ENCODE measurements at places on chromosomes 5 and 9.

GRCh38 chr5:135134691-135135381 lies 100.8 kb upstream of the PITX1 start:
- no peak for DNase-seq

GRCh38 chr9:7265181-7265580 lies 507.4 kb downstream of the KDM4C start:
- no peak for DNase-seq

GRCh38 chr5:173833196-173833985 lies 54.8 kb upstream of the CPEB4 start:
- no peak for DNase-seq

DNA sequence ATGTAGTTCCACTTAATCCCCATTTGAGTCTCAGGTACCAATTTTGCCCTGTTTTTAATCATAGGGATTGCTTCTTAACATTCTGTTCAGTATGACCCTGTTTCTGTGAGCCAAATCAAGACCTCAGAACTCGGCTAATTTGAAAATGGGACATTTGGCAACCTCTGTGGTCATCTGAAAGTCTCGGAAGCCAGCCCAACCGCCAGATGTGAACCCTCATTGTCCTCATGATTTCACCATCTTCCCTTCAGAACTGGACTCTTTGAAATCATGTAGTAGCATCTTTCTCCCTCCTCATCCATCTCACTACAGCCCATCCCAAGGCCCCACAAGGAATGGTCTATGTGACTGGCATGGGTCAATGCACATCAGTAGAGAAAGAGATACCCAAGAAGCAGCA lies 88.9 kb downstream of the S1PR3 start:
- no peak for DNase-seq

DNA sequence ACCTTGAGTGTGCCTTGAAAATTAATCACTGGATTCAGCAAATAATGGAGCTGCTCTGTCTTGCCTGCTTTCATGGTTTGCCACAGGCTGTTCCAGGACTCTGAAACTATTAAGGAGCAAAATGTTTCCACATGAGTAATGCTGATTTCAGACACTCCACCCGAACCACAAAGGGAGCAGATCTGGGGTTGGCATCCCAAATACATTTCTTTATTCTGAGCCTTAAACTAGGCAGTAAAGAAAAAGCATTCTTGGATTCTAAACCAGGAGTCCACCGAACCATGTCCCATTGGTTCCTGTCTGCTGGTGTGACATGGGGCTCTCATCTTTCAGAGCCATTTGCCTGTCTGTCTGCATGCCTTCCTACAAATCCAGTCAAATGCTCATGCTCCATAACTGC lies 10.1 kb upstream of the C1QTNF3 start:
- no peak for DNase-seq

- DNase-seq = peak; percentile 42
Measured at GRCh38 chr9:4604678-4605095, 57.4 kb upstream of the PLPP6 start.

- no peak for DNase-seq
Measured at GRCh38 chr9:136857166-136857565, 5.0 kb downstream of the MAMDC4 start.

- DNase-seq = no peak
Measured at GRCh38 chr5:11801061-11801460, 103.2 kb downstream of the CTNND2 start.

GRCh38 chr5:142472306-142472951 lies 147.6 kb upstream of the SPRY4 start:
- no peak for DNase-seq

- no peak for DNase-seq
Measured at GRCh38 chr9:112404508-112404932, 24.6 kb downstream of the HSDL2 start.

DNA sequence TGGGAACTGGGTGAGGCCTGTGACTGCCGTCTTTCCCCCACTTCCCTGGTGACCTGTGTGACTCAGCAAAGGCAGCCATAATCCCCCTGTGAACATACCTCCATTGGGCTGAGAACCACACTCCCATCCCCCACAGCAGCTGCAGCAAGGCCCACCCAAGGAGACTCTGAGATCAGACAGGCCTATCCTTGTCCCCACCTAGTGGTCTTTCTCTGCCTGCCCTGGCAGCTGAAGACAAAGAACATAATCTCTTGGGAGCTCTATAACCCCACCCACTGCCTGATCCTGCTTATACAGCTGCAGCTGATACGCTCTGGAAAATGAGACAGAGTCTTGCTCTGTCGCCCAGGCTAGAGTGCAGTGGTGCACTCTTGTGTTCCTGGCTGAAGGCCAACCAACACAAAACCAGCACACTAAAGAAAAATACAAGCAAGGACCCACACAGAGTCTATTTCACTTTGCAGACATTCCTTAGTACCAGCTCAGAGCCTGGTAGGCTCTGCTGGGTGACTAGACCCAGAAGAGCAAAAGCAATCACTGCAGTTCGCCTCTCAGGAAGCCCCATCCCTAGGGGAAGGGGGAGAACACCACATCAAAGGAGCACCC lies 106.7 kb downstream of the MCTP1 start:
- DNase-seq = no peak

- DNase-seq = no peak
Measured at GRCh38 chr5:1441166-1441865, 3.9 kb downstream of the SLC6A3 start.

DNA sequence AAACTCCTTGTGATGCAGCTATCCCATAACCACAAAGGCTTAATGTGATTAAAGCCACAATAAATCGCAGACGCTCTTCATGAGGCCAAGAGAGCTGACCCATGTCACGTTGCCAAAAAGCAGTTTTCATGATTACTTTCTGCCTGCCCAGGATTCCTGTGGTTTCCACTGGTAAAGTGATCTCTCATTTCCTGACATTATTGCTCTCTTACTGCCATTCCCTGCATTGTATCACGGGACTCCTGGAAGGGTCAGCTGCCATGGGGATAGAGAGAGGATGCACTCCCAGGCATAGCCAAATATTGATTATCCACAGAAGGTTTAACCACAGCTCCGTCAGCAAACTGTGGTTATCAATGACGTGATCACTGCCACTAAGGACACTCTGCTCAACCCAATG lies 103.8 kb upstream of the SLC1A3 start:
- no peak for DNase-seq

DNA sequence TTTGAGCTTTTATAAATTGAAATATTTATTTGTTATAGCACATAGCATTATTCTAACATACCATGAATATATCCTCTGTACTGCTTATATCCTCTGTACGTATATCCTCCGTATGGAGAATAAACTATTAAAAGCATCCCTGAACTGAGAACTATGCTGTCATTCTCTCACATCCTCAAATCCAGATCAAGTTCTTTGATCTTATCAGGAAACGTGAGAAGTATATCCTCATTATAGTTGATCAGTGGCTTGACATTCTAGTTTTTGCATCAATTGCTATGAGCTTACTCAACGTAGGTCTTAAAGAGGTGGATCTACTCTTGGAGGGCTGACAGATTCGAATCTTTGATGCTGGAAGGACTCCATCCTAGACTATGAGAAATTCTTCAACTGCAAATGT lies 37.4 kb downstream of the IL7R start:
- DNase-seq = no peak

- no peak for DNase-seq
Measured at GRCh38 chr9:29625292-29625731, 2052.0 kb upstream of the C9orf72 start.

DNA sequence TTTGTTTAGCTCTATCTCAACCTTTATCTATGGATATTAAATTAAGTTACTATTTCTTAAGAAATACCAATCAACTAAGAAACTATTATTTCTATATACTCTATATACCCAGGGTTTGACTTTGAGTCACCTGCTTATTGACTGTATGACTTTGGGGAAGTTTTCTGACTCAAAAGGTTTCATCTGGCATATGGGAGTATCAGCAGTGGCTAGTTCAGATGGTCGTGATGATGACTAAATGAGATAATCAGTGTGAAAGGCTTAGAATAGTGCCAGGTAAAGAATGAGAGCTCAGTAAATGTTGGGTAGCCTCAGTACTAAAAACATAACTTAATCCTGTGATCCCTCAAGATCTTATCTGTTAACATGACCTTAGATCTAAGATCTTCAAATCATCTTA lies 179.7 kb upstream of the ISL1 start:
- DNase-seq = no peak

- DNase-seq = no peak
Measured at GRCh38 chr9:115921301-115921700, 232.3 kb upstream of the PAPPA start.

GRCh38 chr5:150124111-150124557 lies 31.5 kb downstream of the PDGFRB start:
- no peak for DNase-seq

DNA sequence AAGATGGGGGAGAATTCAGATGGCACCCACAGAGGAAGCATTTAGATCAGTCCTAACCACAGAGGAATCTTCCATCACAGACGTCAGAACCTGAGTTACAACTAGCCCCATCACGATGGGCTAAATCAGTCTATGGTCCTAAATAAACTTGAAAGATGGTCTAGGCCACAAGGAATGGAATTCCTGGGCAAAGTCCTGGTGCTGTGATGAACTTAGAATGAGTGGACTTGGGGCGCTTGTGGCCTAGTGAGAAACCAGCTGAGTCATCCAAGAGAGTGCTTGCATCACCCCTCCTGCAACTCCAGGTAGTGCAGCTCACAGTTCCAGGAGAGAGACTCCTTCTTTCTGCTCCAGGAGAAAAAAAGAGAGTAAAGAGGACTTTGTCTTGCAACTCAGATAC lies 722.9 kb upstream of the RGMB start:
- no peak for DNase-seq

DNA sequence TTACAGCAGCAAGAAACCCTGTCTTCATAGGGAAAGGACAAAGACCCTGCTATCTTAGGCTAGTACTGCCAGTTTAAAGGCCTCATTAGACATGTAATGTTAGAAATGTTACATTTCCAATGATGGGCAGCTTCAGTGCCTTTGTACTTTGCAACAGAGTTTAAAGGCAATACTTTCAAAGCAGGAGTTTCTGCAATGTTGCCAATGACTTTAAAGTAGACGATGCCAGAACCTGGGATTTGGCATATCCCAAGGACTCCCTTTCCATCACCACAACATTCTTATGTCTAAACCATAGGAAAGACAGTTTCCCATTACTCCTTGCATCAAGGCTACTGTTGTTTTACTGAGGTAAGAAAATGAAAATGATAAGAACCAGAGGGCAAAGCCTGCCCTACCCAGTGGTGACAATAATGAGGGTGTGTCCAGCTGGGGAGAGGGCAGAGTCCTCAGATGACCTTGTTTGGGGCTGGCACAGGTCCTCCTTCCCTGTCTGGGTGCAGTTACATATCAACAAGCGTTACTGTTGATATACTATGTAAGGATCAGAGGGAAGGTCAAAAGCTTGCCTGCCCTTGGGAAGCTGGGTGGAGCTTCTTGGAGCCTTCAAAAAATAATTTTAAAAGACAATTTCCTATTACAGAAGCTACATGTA lies 27.5 kb upstream of the MLANA start:
- DNase-seq = no peak

GRCh38 chr5:126178521-126178920 lies 244.7 kb upstream of the GRAMD2B start:
- no peak for DNase-seq

DNA sequence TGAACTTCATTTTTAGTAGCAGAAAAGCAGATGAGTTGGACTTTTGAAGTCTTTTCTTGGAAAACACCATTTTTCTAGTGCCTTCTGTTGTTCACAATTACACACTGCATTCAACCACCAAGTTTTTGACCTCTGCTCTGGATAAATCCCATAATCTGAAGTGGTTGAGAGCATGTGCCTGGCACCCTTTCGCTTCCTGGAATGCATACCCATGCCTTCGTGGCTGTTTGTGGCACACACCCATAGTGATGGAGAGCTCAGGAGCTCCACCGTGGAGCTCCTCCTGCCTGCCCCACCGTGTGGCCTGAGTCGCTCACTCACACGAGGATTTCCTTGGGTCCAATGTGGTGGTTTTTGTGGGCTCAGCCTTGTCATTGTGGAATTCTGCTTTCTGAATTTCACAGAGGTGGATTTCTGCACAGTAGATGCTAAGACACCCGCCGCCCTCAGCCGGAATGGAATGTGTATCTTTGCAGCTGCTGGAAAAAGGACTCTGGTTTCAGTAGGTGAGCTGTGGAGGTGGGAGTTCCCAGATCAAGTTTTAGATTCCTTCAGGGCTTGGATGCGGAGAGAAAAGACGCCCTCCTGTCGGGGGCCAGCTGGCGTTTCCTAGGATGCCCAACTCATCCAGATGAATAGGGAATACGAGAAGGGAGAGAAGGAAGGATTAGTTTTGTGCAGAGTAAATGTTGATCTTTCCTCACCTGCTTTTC lies 500.4 kb downstream of the IRX1 start:
- no peak for DNase-seq
